ENCODE measurements at places on chromosomes 11 and 22.

DNA sequence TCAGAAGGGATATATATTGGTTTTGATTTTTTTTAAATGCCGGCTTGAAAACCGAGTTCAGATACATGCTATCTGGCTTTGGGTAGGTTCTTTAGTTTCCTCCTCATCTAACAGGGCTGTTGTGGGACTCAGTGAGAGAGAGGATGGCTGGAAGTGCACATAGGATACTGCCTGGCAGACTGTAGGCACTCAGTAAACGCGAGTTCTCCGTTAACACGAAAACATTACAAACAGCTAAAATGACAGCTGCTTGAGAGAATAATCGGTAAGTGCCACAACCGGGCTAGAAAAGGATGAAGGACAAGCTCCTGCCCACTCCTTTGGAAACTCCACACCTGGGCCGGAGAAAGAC lies 369 bp downstream of the XRRA1 start:
- no peak for DNase-seq

DNA sequence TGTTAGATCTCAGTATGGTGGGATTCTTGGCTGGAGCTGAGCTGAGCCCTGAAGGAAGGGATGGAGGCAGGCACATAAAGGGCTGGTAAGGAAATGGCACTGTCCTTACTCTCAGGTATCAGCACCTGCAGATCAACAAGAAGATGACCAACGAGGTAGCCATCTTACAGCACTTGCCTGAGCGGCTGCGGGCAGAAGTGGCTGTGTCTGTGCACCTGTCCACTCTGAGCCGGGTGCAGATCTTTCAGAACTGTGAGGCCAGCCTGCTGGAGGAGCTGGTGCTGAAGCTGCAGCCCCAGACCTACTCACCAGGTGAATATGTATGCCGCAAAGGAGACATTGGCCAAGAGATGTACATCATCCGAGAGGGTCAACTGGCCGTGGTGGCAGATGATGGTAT lies 2.4 kb downstream of the CNGA4 start:
- DNase-seq = no peak

- DNase-seq = no peak
These were observed 44.8 kb downstream of the CSNK2A3 start for GRCh38 chr11:11308249-11308648.

DNA sequence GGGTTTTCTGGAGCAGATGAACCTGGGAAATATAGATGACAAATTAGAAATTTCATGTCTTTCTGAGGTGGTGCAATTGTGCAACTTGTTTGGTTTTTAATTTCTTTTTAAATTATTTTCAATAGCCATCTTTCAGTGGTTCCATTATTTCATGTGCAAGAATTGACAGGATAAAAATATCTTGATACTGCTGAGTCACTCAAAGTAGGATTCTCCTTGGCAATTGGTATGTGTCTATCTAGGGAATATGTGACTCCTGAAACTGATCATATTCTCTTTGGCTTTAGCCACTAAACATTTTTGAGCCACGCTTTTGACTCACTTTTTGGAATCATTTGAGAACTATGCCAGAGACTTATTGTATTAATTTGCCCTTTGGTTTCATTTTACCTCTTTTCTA lies 331.5 kb downstream of the KCNA4 start:
- DNase-seq = no peak

DNA sequence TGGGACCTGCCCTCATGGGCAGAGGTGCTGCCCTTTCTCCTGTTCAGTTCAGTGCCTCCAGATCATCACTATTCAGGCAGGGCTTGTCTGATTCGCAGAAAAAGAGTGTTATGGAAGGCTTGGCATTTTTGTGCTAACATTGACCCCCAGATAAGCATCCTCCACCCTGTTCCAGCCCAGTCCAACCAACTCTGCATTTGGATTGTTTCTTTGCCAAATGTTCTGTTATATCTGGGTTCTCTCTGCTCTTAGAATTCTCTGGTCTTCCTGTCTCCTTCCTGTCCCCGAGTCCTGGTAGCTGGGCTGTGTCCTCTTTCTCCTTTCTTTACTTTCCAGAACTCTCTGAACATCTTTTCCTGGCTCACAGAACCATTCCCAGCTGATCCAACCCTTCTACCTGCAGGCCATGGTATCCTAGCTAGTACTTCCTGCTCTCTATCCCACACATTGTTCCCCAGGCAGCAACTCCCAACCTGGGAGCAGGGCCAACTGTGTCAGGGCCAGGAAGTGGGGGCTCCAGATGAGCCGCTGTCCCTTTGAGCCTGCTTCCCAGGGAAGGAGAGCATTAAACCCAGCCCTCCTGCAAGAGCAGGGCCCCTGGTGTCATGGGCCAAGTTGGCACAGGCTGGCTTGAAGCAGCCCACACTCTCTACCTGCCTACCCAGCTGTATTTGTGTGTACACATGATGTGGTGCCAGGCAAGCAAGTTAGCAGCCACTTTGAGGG lies 280.7 kb upstream of the CADM1 start:
- no peak for DNase-seq

DNA sequence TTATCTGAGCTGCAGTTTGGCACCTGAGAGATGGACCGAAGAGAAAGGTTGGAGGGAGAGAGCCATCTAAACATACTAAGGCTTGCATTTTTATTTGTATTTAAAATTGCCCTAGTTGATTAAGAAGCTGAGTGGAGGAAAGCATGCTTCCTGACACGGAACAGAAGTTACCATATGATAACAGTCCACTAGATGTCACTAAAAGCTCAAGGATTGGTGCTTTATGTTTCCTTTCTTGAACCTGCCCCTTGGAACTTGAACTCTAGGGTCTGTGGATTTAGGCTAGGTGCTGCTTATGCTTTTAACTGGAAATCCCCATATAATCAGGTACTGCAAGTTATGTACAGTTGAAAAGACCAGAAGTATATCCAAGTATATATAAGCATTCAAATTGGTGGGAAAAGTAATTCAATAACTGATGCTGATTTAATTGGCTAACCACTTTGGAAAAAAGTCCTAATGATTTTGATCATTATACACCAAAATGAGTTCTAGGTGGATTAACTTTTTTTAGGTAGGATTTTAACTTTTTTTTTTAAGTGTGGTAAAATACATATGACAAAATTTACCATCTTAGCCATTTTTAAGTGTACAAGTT lies 9.5 kb downstream of the RBMXL2 start:
- no peak for DNase-seq

DNA sequence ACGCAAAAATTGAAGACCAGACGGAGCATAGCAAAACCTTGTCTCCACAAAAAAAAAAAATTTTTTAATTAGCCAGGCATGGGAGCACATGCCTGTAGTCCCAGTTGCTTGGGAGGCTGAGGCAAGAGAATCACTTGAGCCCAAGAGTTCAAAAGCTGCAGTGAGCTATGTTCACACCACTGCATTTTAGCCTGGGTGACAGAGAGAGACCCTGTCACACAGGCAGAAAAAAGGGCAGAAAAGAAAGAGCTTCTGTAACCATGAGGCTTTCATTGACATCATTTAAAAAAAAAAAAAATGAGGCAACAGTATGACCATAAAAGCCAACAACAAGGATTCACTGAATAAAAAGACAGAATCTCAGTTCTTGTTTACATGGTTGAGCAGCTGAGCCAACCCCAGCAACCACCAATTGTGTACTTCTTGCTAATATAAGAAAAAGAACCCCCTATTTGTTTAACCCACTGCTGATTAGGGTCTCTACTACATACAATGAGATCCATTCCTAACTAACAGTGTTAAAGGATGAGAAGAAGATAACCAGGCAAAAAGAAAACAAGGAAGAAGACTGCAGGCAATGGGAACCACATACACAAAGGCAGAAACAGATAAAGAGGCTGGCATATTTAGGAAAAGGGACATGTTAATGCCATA lies 86.2 kb upstream of the SCUBE2 start:
- DNase-seq = no peak

DNA sequence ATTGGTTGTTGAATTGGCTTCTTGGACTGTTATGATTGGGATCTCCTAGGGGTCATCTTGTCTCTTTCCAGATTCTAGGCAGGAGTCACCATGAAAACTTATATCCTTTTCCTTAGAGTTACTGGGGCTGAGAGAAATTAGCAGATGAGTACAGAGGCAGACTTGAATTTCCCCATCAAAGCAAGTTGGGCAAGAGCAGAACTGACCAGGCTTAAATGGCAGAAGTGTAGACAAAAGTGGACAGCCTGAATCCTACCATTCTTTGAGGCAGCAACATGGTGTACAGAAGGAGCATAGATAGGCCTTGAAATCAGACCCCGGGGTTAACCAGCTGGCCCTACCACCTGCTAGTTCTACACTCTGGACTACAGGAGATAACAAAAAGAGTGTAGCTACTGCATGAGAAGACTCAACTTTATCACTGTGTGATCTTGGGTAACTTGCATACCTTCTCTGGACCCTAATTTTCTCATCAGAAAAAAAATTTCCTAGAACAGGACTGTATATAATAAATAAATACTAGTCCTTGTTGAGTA lies 427.4 kb upstream of the CADM1 start:
- no peak for DNase-seq

- DNase-seq = no peak
These were observed 472.6 kb downstream of the NELL1 start for GRCh38 chr11:21142007-21142406.

- DNase-seq = no peak
These were observed 49.9 kb downstream of the BTG4 start for GRCh38 chr11:111462329-111462728.

DNA sequence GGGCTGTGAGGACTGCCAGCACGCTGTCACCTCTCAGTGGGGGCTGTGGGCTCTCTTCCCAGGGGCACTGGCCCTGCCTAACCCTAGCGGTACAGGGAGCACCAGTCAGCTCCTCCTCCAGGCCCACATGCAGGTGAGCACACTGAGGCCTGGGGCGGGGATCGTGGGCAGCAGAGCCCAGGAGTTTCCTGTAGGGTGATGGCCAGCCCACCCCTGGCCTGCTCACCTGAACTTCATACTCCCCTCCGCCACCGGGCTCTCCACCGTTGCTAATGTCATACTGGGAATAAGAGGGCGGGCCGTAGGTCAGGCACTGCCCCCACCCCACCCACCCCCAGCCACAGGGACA lies 10.0 kb upstream of the TREH start:
- DNase-seq = no peak
